OCI-M1 (cell line): ENCODE measurements at places on chromosomes 1 and 21.

GRCh38 chr1:30743584-30744059, 14.0 kb downstream of the LAPTM5 start:
- no peak for DNase-seq

GRCh38 chr1:185838111-185838510, 103.9 kb downstream of the HMCN1 start:
- no peak for DNase-seq

DNA sequence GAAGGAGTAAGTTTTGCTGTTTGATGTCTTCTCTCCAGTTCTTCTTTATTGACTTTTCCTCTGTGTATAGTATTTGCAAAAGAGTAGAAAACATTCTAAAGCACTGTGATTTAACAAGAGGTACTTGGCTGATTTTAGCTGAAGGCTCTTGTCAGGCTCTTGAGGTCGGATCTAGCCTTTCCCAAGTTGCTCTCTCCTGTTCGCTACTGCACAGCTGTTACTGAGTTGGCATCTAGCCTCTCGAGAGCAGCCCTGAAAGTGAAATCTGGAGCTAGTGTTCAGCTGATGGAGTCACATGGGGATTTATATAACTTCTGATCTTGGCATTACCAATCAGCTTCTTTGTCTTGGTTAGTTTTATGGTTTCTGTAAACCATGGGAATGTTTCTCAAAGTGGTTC, 193.1 kb downstream of the RYR2 start:
- no peak for DNase-seq

GRCh38 chr1:214567481-214567980, 16.1 kb upstream of the PTPN14 start:
- no peak for DNase-seq

DNA sequence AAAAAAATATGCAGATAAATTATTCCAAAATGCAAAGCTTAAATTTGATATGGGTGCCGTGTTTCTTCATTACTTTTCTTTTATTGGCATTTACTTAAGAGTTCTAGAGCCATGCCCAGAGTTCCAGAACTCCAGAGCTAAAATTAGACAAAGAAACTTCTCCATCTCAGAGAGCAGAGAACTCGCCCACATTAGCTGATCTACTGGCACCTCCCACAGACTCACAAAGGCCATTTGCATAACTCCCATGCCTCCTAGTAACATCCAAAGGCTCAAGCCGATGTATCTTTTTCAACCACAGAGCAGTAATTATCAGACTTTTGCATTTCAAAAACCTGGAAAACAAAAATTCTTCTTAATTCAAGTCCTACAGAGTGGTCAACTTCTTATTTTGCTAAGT, 323.8 kb upstream of the ST6GALNAC5 start:
- DNase-seq, result no peak

DNA sequence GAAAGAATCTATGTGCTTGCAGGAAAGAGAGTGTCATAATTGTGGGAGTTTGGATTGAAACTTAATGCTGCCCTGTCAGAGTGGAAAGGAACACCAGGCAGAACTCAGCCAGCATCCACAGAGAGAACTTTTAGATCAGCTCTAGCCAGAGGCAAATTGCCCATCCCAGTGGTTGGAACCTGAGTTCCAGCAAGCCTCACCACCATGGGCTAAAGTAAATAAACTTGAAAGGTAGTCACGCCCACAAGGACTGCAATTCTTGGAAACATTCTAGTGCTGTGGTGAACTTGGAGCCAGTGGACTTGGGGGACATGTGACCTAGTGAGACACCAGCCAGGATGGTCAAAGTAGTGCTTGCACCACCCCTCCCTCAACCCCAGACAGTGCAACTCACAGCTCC, 571.6 kb downstream of the LRRIQ3 start:
- DNase-seq, result peak; percentile 23

DNA sequence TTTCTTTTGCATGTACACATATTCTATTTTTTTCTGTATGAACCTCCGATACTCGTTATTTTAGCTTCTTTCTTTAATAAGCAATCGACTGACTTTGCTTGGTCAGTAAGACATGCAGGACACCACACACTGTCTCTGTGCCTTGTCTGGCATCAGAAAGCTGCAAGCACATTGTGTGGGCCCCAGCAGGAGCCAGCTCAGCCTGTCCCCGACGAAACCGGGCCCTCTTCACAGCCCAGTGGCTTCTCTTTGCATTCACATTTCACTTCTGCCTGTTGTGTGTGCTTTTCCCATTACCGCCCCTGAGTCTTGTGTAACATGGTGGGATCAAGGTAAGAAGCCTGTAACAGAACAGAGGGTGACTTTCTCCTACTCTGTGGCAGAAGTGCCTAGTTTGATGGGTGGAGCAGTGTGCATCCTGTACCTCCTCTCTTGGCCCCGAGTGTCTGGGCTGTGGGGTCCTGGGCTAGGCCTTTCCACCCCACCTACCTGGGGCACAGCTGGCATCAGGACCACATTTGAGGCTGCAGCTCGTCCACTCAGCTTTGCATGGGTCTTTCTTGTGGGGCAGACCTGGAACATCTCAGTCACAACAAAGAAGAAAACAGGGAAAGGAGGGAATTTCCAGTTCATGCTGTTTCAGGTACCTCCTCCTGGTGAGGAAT, 118.9 kb upstream of the COL6A1 start:
- no peak for DNase-seq

GRCh38 chr1:29703596-29704370, 467.5 kb downstream of the PTPRU start:
- DNase-seq, result peak; percentile 21

DNA sequence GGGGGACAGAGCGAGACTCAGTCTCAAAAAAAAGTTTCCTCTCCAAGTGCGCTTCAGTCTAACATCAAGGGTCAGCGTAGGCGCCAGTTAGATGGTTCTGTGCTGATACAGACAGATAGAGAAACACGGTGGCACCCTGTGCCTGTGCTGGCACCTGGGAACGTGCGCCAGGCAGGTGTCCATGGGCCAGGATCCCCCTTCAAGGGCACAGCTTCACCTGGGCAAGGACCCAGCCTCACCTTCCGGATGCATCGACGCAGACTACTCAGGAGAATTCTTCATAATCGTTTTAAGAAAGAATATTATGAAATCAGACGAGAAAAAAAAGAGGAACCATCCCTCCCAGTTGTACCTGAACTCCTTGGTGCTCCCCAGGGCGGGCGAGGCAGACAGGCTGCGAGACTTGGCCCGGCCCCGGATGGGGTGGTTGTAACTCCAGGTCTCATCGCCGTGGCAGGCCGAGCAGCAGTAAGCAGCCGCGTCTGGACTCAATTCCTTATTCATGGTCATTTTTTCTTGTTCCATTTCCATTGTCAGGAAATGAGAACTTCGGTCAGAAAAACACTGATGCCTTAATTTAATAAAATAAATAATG, 13.3 kb downstream of the NADK start:
- no peak for DNase-seq

GRCh38 chr1:2606396-2606880, 19.9 kb downstream of the PRXL2B start:
- no peak for DNase-seq

- DNase-seq, result peak; percentile 19
Observed at GRCh38 chr1:39317910-39318633, 113.6 kb downstream of the MACF1 start.

- no peak for DNase-seq
Observed at GRCh38 chr21:46329796-46330195, 5.8 kb downstream of the PCNT start.
